ENCODE measurements at places on chromosomes 5 and 9. TPM values are rescaled to one million over a fixed set of nuclear protein-coding genes. Genes with fewer than 3 reads are reported as not detected.
A peak's percentile ranks its signal among the peaks of the same experiment; 100 is the strongest.

TIMD4 gene
- 5.8 TPM for total RNA-seq

CAPSL gene
- total RNA-seq, result not detected

PCDHB15 gene
- total RNA-seq, result 0.38 TPM

ADAMTS6 gene
- 0.30 TPM for total RNA-seq

MEIKIN gene
- total RNA-seq, result not detected

CARD9 gene
- 2.1 TPM for total RNA-seq

- DNase-seq, result no peak
Measured at GRCh38 chr5:20469792-20470191, 481.8 kb upstream of the CDH18 start.

DNA sequence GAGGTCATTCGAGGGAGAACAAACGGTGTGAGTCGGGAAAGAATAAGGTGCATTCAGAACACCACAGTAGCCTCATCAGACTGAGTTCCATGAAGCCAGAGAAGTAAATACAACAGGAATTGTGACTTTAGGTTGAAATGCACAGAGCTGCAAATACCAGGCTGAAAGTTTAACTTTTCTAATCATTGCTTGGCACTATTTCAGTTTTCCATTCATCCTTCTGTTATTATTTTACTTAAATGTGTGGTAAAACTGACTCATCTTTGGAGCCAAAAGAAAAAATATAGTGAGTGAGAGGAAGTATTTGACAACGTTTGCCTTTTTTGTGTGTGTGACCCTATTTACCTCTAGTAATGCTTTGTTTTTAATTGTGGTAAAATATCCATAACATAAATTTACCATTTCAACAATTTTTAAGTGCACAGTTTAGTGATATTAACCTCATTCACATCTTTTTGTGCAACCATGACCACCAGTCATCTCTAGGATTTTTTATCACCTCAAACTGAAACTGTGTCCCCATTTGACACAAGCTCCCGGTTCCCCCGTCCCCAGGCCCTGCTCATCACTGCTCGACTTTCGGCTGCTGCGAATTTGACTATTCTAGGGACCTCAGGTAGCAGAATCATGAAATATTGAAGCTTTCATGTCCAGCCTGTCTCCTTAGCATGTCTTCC lies 166.8 kb downstream of the HSD17B3 start:
- no peak for DNase-seq

GRCh38 chr5:15585841-15586591 lies 86.0 kb downstream of the FBXL7 start:
- DNase-seq, result no peak

DNA sequence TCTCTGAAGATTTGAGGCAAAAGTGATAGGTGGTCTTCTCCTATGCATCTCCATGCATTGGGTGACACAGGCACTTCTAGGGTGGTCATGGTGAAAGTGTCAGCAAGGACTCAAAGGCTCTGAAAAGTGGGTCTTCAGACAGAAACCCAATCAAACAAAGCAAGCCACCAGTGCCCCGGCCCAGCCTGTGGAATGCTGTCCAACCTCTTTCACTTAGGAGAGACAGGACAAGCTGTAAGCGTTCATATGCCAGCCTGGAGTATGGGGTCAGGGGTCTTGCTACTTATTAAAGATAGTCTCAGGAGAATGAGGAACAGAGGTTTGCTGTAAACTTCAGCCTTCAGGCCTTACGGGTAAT lies 324.5 kb downstream of the GADD45G start:
- peak; percentile 8 for DNase-seq

DNA sequence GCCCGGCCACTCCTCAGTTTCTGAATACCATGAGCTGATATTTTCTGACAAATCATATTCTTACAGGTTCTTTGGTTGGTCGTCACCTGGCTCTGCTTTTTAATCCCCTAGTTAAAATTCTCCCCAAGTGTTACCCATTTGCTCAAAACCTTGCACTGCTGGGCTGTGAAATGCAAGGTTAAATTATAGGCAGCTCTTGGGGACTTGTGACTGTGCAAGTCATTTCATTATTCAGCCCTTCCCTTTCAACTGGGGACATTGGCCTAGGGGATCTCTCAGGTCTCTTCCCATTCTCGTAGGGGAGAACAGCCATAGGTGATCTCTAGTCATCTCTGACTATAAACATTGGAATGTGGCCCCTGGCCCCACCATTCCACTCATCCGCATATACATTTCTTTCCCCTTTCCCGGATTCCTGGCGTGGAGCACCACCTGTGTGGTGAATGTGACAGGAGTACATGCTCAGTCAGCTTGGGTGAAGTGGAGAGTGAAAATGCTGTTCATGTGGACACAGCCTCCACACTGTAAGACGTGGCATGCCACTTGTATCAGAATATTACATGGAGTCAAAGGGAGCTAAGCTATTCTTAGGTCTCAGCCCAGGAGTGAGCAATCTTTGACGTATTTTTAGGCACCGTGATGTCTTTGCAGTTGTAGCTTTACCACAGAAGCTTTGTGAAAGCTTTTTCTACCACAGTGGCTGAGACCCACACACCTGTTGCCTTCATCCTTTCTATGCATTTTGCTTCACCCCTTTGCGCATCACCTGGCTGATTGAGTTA lies 386.7 kb downstream of the KDM4C start:
- no peak for DNase-seq
